ENCODE measurements at places on chromosomes 7 and 10.

- DNase-seq, result no peak
These were observed 188.6 kb upstream of the LYZL2 start for GRCh38 chr10:30818010-30818660.

GRCh38 chr10:121926671-121927317, 1.0 kb downstream of the ATE1 start:
- no peak for DNase-seq

GRCh38 chr7:4794591-4795350, 19.3 kb downstream of the AP5Z1 start:
- DNase-seq, result no peak

DNA sequence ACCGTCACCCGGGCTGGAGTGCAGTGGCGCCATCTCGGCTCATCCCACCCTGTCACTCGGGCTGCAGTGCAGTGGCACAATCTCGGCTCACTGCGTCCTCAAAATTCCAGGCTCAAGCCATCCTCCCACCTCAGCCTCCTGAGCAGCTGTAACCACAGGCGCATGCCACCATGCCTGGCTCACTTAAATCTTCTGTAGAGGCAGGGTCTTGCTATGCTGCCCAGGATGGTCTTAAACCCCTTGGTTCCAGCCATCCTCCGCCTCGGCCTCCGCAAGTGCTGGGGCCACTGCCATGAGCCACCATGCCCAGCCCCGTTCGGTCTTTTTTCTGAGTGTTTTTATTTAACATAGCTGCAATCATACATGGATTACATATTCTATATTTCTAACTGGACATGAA, 30.6 kb downstream of the ZFAND2A start:
- DNase-seq, result no peak

- DNase-seq, result no peak
These were observed 42.0 kb downstream of the VWA2 start for GRCh38 chr10:114281006-114281405.

DNA sequence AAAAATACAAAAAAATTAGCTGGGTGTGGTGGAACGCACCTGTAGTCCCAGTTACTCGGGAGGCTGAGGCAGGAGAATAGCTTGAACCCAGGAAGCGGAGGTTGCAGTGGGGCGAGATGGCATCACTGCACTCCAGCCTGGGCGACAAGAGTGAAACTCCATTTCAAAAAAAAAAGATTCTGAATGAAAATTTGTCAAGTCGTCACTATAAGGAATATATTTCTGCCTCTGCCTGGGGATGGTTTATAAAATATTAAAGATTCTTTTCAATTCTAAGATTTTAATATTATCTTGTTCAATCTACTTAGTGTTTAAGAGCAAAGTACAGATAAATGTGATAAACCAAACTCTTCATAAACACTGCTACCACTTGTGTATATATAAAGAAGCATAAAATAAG, 147.3 kb downstream of the NRBF2 start:
- no peak for DNase-seq

DNA sequence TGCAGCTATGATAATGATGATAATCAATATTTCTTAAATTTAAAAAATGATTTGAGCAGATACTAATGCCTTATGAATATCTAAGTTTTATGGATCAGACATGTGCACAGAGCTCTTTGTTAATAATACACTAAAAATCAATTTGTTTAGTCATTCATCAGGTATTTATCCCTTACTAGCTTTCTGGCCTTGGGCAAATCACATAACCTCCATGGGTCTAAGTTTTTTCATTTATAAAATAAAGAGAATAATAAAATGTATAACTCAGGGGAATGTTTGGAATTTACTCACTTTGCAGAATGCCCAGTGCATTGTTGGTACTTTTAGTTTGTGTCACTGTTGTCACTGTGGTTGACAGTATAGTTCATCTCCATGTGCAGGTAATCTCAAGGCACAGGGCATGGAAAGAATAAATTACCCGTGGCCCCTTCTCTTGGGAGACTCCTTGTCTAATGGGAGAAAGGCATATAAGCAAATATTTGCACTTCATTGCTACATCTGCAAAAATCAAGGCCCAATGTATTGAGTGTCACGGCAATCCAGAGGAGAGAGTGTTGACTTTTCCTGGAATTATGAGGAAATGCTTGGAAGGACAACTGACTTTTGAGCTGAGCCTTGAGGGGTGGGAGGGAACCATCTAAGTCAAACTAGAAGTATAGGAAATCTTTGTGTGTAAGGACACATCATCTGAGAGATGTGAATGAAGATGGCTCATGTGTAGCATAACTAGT, 64.7 kb upstream of the CTTNBP2 start:
- DNase-seq, result no peak

DNA sequence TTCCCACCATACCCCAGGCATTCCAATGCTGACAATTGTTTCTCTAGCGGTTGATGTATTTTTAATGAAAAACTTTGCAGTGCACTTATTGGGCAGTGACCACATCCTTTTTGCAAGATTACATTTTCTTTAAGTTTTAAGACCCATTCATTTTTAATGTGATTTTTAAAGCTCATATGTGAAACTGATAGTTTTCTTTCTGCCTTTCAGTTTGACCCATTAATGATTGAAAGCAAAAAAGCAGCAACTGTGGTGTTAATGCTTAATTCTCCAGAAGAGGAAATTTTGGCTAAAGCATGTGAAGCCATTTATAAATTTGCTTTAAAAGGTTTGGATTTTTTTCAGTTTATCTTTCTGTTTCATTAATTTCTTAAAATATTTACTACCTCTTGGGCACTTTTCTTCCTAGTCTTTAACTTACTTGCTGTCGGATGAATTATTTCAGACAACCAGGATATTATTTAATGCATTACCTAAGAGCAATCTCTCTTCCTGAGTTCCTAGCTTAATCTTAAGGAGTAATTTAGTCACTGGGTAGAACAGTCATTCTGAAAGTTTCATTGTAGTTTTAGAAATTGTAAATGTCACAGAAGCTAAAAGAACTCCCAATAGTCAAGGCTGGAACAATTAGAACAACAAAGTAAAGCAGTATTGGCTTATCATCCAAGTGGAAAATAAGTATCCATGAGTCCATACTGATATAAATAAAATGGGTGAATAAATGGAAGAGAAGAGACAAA, 18.3 kb downstream of the ARMC3 start:
- DNase-seq, result no peak

Data from right renal pelvis (tissue), 4 donors.